CD4-positive, alpha-beta T cell treated with Interleukin-15 for 1 hour (primary cell): ENCODE measurements at places on chromosomes 3 and 15.

DNA sequence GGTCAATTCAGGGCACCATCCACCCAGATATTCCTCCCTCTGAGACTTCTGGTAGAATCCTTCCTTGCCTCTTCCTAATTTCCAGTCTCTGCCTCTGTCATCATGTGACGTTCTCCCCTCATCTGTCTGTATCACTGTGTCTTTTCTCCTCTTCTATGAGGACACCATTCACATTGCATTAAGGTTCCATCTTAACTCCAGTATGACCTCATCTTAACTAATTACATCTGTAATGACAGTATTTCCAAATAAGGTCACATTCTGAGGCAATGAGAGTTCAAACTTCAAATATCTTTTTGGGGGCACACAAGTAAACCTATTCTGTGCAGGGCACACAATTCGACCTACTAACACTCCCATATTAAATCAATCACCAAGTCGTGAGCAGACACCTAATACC, 169.7 kb downstream of the FHIT start:
- DNase-seq = no peak

DNA sequence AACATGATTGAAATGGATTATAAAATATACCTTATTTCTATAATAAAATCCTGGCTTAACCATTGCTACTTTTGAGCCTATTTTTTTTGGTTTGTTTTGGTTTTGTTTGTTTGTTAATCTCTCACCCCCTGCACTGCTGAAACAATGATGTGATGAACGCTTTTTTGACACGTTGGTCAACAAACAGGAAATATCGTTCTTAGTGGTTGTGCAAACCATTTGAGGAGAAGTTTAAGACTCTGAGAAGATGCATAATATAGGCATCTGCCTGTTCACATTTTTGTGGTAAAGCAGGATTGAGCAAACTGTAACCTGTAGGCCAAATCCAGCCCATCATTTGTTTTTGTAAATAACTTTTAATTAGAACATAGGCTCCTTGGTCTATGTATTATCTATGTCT, 75.5 kb upstream of the MDFIC2 start:
- no peak for DNase-seq

DNA sequence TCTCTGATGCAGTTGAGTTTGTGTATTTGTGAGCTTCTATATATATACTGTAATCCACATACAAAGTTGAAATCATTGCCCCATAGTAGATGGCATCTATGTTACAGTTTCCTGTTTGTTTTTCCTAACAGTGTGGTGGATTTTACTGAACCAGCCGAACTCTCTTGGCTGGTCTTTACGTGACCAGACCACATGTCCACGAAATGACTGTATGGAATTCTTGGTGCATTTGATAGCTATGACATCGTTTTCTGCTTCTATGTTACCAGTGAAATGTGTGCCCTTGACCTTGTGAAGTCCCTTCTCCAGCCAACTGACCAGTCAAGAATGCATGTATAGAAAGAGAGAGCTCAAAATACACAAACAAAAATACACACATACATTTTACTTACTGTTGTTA, 1.8 kb downstream of the KCNMB2 start:
- DNase-seq = no peak

- DNase-seq = no peak
Observed at GRCh38 chr3:55796533-55796932, 309.4 kb upstream of the WNT5A start.

- DNase-seq = no peak
Observed at GRCh38 chr15:45091161-45091560, 22.8 kb downstream of the DUOX2 start.

DNA sequence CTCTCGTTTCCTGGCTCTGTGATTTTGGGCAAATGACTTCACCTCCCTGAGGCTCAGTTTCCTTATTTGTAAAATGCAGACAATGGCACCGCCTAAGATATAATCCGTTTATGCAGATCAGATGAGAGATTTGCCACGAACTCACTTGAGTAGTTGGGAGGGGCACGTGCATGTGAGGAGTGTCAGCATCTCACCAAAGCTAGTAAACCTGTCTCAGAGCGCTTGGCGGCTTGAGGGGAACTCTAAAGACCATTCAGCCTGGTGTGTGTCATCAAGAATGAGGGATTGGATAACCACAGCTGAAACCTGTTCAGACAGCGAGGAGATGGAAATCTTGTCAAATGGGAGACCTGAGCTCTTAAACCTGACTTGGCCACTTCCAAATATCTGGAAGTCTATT, 48.7 kb downstream of the BDH1 start:
- DNase-seq = no peak

DNA sequence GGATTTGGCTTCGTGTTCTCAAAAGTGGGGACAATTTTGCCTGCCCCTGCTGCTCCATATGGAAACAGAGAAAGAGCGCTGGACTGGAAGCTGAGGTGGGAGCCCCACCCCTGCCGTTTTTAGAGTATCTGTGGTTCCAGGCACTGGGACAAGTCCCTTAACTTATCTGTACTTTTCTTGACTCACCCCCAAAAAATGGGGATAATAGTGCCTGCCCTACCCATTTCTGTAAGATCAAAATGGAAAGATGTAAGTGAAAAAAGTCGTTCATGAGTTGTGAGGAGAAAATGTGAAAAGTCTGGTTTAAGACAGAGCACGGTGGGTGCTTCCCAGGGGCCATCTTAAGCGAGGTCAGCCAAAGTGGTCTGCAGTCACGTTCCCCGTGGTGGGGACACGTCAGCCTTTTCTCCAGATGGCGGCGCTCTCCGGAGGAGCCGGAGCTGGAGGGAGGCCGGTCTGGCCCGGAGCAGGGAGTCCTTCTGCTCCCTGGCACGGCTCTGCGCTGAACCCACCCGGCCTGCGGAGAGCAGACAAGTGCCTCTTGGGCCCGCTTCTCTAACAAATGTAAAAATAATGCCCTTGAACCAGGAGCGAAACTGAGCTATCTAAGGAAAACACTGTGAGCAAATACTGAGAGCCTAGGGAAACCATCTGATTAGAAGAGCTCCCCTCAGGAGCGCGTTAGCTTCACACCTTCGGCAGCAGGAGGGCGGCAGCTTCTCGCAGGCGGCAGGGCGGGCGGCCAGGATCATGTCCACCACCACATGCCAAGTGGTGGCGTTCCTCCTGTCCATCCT, at the start of gene CLDN18:
Gene CLDN18 (plus strand): TSS at position 690 of the 797 bp plus-strand sequence. CDS start 61 bp downstream, at position 751.
- no peak for DNase-seq

- DNase-seq = no peak
Observed at GRCh38 chr3:141407825-141408224, 39.5 kb downstream of the ZBTB38 start.

GRCh38 chr15:73697033-73697467, 12.9 kb downstream of the CD276 start:
- DNase-seq = peak; percentile 74

DNA sequence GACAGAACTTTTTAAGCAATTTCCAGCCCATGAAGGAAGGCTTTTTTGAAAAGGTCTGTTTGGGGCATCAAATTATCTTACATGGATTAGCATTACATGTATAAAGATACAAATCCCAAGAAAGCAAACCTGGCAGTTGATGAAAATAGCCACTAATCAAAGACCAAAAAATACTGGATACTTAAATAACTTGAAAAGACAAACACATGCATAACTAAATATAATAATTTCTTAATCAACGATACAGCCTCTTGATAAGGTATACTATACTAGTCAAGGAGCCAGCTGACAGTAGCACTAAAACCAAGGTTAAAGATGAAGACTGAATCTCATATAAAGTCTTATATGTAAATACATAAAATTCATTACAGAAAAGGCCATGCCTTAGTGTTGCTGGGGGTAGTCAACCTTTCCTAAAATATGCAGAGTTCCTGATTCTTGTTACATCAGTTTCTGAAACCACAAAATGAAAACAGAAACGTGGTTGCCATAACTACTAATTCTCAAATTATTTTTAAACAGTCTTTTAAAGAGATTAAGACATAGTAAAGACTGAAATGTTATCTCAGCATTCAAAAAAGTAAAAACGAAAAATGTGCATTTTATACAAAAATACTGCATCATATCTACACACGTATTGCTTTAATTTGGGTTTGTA, 2.0 kb downstream of the ANKRD28 start:
- no peak for DNase-seq

- DNase-seq = no peak
Observed at GRCh38 chr3:130960139-130960795, 66.4 kb downstream of the ASTE1 start.

- DNase-seq = no peak
Observed at GRCh38 chr15:65087411-65087810, 10.9 kb downstream of the KBTBD13 start.

DNA sequence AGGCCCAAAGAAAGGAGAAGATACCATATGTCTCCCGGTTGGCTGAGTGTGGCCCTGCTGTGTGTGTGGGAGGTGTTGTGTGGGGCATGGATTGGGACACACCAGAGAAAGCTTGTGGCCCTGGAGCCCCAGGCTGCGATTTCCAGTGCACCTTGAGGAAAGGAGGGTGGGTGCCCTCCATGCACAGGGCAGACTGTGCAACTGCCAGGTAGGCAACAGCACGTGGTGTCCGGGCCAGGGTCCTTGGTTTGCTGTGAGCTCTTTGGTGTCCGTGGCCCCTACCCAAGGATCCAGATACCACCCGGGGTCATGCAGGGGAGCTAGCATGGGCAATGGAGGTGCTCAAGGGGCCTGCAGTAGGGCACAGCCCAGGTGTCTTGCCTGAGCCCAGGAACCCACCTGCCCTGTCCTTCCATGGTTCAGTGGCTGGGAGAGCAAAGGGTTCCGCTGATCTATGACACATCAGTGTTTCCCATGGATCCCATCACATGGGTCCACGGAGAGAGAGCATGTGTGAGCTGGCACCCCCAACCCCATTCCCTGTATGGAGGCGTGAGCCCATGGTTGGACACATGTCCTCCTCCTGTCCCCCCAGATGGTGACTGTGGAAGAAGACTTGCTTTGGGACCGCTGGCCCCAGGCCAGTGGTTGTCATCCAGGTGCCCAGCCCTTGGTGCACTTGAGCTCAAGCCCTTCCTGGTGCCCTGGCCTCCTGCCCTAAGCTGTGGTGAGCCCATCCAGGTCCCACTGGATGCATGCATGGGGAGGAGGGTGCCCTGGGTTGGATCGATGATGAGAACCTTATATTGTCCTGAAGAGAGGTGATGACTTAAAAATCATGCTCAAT, 223.4 kb downstream of the SNRPN start:
- DNase-seq = peak; percentile 16

GRCh38 chr3:193942516-193943055, 193.4 kb upstream of the HES1 start:
- DNase-seq = no peak

DNA sequence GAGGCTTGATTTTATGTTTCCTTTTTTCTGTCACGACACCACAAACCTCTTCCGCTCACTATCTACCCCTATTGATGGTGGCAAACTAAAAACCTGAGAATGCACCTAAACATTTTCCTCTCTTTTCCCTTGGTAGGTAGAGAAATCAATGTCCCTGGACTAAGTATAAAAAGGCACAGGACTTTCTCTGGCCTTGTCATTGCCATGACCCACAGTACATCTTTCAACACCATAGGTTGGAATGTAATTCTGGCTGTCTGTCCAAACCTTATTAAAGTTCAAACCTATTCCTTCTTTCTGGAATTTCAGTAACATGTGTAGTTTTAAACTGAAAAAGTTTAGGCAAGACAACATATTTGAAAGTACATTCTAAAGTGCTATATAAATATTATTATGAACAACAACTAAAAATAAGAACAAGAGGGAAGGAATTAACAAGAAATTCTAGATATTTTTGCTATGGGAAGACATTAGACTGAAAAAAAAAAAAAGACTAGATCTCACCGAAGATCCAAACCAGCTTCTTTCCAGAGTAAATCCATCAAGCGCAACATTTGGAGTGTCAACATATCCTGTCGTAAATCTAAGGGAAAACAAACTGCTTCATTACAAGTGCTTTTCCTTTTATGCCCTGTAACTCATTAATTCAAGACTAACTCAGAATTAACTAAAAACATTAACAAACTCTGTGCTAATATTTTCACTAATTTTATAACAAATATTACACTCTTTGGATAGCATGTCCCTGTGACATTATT, 73.1 kb downstream of the FAIM start:
- no peak for DNase-seq

DNA sequence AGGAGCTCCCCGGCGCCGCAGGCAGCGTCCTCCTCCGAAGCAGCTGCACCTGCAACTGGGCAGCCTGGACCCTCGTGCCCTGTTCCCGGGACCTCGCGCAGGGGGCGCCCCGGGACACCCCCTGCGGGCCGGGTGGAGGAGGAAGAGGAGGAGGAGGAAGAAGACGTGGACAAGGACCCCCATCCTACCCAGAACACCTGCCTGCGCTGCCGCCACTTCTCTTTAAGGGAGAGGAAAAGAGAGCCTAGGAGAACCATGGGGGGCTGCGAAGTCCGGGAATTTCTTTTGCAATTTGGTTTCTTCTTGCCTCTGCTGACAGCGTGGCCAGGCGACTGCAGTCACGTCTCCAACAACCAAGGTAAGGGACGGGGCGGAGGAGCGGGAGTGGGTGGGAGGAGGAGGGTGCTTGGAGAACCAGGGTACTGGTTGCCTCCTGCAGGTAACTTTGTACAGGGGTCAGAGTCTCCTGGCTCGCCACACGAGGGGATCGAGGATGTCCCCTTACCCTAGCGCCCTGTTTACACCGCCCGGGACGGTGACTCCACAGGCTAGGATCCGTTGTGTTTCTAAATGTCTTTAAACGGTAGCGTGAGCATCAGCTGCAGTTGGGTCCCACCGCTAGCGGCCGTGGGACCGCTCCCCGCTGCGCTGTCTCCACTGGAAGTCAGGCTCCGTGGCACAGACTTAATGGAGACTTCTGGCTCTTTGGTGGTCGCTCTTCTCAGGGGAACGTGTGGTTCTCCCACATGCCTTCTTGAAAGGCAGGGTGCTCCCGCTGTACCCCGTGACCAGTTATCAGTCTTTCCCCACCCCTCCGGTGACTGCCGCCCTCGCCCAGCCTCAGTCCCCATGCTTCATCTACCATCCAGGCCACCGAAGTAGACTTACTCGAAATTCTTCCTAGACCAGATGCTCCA, 515 bp downstream of the EPHA6 start:
- DNase-seq = no peak

- no peak for DNase-seq
Observed at GRCh38 chr3:118208642-118209041, 826.0 kb downstream of the IGSF11 start.
